CD4-positive, alpha-beta memory T cell (primary cell): ENCODE measurements at places on chromosomes 13 and 19. TPM values are rescaled to one million over a fixed set of nuclear protein-coding genes. Genes with fewer than 3 reads are reported as not detected.

- no peak overlapping the region for H3K27ac ChIP-seq
- no peak for DNase-seq
- no peaks in the 10 kb centered on the region for H3K36me3 ChIP-seq
- no peak overlapping the region for H3K4me3 ChIP-seq
- no peaks in the 10 kb centered on the region for H3K27me3 ChIP-seq
- peaks cover 18% of the 10 kb centered on the region for H3K4me1 ChIP-seq
These were observed 47.2 kb upstream of the POMP start for GRCh38 chr13:28611654-28612131.

GRCh38 chr19:4633140-4633967 lies 6.0 kb upstream of the TNFAIP8L1 start:
- no peak overlapping the region for H3K4me3 ChIP-seq
- no peaks in the 10 kb centered on the region for H3K36me3 ChIP-seq
- H3K4me1 ChIP-seq, result peaks cover 14% of the 10 kb centered on the region
- H3K27ac ChIP-seq, result no peak overlapping the region

TICAM1 gene
- 17.9 TPM for total RNA-seq

DNA sequence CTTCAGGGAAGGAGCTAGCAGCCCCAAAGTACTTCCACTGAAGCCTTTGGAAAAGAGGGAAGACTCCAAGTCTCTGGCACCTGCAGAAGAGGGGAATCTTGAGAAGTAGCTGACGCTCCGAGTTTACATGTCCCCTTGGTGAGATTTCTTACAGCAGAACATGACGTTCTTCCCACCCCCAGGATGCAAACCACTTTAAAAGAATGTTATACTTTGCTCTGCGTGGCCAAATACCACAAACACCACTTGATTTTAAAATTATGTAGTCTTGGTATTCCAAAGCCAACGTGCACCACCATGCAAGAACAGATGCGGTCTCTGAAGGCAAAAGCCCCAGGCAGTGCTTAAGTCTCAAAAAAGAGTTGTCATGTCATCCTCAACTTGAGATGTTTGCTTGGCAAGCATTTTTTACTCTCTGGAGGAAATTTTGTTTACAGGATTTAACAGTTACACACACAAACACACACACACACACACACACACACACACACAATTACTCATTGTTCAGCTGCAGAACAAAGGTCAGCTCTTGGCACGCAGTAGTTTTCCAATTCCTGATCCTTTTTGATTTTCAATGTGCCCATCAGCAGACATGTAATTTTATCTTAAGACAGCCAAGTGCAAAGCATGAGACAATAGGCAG lies 106.1 kb downstream of the RGCC start:
- H3K27ac ChIP-seq, result no peak overlapping the region
- H3K36me3 ChIP-seq, result no peaks in the 10 kb centered on the region
- no peaks in the 10 kb centered on the region for H3K27me3 ChIP-seq
- no peak for DNase-seq
- H3K4me1 ChIP-seq, result no peaks in the 10 kb centered on the region

KHSRP gene
- 168 TPM for total RNA-seq
